ENCODE measurements at places on chromosomes 7 and 10.

GRCh38 chr7:6536262-6537260, 14.7 kb downstream of the GRID2IP start:
- DNase-seq: no peak

- DNase-seq: peak; percentile 94
These were observed 1.6 kb downstream of the GLUD1 start for GRCh38 chr10:87092861-87093631.

DNA sequence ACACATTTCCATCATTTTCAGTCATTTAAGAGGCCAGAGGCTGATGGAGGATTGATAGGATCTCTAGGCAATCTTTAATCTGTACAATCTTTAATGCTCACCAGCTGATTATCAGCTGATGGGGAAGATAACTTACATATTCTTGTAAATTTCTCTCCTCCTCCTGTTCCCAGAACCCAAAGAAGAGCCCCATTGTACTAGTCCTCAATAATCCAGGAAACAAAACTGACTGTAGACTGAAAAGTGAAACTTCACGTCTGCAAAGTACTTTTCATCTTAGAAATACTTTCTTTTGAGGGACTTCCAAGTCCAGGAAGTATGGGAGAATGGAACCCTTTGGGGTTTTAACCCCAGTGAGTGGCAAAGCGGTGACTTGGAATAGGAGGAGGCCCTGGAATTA, 283.3 kb downstream of the FRMD4A start:
- no peak for DNase-seq

GRCh38 chr10:28403090-28403489, 100.2 kb upstream of the MPP7 start:
- no peak for DNase-seq

DNA sequence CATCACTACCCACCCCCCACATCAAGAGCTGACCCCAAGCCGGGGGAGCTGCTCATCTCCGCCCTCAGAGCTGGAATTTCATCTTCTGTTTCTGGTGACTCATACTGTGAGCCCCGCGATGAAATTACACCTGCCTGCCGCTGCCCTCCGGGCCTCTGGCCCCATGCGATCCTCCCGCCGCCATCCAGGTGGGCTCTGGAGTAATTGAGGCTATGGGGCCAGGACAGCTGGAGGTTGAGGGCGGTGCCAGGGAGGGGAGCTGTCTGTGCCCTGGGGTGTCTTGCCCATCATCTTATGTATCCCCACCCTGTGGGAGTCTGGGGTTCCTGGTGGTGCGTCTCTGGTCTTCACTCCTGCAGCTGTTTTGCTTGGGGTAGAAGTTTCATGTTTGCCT, 9.0 kb downstream of the GTF2IRD1 start:
- DNase-seq: no peak

DNA sequence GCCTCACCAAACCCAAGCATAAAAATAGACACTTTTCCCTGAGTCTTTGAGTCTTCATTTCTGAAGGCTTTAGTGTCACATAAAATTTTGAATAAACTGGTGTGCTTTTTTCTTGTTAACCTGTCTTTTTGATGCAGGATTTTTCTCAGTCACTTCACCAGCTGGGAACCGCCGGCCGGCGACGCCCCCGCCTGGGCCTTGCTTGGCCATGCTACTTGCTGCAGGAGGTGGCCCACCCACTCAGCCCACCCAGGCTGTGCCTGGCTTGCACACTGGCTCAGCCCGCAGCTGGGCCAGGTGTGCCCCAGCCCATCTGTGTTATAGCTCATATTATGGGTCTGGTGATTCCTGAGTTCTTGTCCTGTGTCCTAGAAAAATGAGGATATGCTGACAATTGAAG, 247.4 kb upstream of the CACNA2D1 start:
- no peak for DNase-seq

GRCh38 chr10:87868277-87868676, 4.9 kb downstream of the PTEN start:
- DNase-seq: no peak

GRCh38 chr10:42987121-42987541, 89.7 kb upstream of the RET start:
- no peak for DNase-seq

Measured in renal cortical epithelial cell (primary cell).